ENCODE measurements at places on chromosomes 4 and X.

GRCh38 chr4:177579649-177580048 lies 137.4 kb upstream of the AGA start:
- DNase-seq: no peak

DNA sequence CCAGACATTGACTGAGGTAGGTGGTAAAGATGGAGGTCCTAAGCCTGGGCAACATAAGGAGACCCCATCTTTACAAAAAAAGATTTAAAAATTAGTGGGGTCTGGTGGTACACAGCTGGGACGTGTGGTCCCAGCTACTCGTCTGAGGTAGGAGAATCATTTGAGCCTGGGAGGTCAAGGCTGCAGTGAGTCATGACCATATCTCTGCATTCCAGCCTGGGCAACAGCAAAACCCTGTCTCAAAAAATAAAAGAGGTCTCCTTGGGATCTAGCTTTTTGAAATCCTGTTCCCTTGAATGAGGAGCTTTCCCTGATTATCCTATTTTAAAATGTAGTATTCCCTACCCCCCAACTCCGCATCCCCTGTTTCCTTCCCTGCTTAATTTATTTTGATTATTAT lies 78.7 kb upstream of the OGT start:
- DNase-seq: peak; percentile 34

- no peak for DNase-seq
Observed at GRCh38 chr4:121454251-121454979, 73.6 kb upstream of the QRFPR start.

DNA sequence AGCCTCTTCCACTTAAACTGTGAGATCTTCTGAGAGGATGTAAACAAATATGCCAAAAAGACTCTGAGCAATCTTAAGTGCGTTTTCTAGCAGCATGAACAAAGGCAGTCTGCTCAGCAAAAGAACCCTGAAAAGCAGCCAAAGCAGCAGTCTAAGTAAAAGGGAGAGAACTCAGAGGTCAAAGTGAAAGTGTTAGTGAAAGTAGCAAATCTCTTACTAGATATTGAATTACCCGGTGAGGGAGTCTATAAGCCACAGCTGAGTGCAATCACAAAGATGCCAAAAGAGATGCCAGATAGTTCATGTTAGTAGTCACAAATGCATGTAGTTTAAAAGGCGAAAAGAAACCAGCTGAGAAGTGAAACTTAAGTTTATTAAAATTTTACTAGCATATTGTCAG lies 7.9 kb upstream of the GNRHR start:
- DNase-seq: peak; percentile 16

GRCh38 chrX:84240848-84241565 lies 53.0 kb upstream of the RPS6KA6 start:
- peak; percentile 41 for DNase-seq

DNA sequence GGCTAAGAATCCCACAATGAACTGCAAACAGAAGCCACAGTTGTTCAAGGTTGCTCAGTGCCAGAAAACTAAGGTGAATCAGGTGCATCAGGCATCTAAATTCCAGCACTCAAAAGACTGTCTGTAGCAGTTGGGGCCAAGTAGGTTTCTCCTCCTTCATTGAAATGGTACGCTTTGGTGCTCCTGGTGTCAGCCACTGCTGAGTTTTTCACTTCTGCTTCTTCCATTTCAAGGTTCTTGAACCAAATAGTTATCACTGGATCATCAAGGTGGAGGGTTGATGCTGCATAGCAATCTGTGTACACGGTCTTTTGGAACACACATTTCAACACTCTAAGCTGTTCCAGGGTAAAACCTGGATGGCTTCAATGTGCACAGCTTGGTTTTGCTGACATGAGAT lies 74.4 kb downstream of the TMA16 start:
- DNase-seq: no peak

GRCh38 chr4:150852216-150852615 lies 162.9 kb downstream of the LRBA start:
- DNase-seq: peak; percentile 7

DNA sequence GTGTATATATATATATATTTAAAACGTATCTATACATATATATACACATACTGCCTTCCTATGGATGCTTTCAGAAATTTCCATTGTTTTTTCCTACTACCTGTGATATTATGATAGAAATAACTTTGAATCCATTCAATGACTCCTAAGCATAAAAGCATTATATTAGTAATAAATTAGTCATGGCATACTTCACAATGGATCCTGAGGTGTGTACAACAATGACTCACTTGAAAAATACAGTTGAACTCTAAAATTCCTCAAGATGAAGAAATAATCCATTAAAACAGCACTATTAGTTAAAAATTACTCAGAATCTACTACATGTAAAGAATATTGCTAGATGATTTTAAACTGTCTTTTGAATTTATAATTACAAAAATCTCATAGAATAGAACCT lies 201.1 kb downstream of the STPG2 start:
- no peak for DNase-seq

DNA sequence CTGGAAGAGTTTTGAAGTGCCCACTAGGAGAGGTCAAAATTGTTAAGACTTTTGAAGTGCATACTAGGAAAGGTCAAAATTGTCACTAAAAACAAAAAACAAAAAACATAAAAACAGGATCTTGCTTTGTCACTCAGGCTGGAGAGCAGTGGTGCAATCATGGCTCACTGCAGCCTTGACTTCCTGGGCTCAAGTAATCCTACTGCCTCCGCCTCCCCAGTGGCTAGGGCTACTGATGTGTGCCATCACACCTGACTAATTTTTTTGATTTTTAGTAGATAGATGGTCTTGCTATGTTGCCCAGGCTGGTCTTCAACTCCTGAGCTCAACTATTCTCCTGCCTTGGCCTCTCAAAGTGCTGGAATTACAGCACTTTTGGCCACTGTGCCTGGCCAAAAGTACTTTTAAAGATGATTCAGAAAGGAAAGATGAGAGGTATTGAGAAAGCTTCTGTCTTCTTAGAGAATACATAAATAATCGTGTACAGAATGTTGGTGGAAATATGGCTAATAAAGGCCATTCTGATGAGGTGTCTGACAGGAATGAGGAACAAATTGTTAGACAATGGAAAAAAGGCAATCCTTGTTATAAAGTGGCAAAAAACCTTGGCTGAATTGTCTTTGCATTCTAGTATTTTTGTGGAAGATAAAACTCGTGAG lies 43.3 kb upstream of the STX18 start:
- peak; percentile 81 for DNase-seq

DNA sequence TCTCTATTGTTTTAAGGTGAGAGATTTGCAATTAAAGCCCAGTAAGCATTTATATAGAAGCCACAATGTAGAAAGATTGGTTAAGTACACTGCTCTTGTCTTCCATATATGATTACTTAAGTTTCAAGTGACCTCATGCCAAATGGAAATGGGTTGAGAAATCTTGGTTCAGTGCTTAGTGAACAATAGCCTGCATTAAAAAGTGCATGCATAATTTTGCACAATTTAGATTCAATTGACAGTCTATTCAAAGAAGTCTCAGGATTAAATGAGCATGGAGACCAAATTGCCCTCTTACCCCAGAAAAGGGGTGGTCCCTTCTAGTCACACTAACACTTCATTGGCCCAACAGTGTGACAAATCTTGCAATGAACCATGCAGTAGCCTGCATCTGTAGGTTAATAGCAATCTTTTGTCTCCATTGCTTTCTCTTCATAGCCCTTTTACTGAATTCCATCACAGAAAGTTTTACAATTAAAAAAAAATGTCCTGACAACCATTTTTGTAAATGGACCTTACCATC lies 93.6 kb downstream of the HHIP start:
- no peak for DNase-seq

DNA sequence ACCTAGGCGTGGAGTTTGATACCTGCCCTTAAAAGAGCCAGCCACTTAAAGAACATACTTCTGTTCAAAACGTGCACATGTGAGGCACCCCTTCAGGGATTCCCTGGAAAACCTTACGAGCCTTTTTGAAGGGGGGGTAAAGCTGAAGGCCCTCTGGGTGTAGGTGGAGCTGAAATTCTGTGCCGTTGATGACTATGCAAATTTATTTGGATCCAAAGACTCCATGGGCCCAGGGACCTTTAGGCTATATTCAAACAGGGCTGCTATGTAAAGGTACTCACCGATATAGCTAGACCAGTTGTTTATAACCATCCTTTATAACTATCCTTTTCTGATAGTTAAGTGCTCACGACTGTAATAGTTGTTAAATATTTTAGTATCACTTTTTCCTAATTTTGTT lies 40.3 kb upstream of the NFXL1 start:
- no peak for DNase-seq

DNA sequence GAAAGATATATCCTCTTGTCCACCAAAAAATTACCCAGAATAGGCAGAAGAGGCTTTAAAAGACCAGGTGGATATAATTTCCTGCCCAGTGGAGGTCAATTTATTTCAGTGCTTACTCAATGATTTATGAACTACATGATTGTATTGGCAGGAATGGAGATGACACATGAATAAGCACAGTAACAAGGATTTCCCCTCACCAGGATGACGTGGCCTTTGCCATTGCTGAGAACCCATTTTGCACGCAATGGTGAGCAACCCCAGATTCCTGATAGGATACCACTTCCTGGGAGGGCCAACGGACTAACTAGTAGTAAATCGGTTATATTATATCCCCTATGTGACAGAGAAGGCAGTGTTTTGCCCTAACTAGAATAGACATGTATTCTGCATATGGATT lies 11.6 kb upstream of the TTC29 start:
- peak; percentile 94 for DNase-seq

GRCh38 chrX:40207626-40208025 lies 109.9 kb upstream of the BCOR start:
- DNase-seq: peak; percentile 37

DNA sequence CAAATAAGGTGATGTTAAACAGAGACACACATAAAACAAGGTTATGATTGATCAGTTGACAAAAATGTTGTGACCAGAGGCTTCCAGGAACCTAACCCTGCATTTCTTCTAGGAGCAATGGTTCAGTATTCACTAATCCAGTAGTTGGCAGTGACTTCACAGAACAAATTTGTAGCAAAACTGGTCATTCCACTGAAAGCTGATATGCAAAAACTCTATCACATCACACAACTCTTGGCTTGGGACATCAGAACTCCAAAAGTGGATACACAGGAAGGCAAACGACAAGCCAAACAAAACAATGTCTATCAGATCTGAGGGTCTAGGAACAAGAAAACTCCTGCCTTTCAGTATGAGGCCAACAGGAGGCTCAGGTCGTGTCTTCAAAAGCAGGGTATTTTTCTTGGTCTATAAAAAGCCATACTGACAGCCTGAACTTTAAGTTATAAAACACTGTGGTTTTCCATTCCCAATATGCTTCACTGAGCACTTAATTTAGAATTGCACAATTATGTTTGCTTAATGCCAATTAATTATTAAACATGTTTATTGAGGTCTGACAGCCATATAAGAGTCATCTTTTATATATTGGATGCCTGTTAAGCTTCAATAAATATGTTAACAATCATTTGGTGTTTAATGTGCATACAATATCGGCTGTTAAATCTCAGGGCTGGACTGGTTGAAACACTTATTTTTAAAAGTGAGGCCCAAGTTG lies 45.6 kb downstream of the SOD3 start:
- DNase-seq: no peak

DNA sequence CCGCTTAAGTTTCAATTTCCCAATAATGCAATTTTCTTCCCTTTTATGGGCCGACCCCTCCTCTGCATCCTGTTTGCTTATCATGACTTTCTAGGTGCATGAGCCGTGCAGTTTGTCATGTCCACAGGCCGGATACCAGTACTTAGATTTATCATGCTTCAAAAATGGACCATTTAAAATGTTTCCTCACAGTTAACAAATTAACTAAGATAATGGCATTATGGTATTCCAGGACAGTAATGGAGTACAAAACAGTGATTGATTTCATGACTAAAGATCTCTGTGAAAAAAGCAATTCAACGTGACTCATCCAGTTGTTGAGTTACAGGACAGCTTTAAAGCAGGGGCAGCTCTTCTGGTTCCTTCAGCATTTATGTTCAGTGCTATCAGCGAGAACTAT lies 23.0 kb downstream of the SNX25 start:
- DNase-seq: peak; percentile 7

- DNase-seq: no peak
Observed at GRCh38 chrX:78496483-78496882, 162.6 kb downstream of the RTL3 start.

DNA sequence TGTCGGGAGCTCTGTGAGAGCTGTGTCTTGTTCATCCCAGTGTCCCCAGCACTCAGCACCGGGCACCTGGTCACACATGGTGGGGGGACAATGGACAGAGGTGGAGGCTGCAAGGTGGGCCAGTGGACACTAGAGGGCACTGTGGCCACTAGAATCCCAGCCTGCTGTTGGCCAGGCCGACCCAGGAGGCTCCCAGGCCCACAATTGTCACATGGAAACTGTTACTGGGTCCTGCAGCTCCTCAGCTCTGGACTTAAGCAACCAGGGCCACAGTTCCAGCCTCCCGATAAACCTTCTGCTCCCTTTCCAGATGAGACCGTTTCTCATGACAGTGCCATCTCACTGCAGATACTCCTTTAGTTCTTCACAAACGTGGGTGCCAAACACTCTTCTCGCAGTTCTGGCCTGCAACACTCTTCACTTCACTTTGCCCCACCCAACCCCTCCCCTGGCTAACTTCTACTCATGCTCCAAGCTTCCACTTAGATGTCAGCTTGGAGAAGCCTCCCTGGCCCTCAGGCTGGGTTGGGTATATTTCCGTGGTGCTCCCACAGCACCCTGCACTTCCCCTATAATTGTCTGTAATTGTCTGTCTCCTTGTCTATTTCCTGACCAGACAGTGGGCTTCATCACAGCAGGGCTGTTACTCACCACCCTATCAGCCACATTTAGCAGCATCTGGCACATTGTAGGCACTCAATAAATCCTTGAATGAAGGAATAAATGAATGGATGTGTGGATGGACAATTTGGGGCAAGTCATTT lies 3.5 kb upstream of the IQSEC2 start:
- DNase-seq: peak; percentile 34

DNA sequence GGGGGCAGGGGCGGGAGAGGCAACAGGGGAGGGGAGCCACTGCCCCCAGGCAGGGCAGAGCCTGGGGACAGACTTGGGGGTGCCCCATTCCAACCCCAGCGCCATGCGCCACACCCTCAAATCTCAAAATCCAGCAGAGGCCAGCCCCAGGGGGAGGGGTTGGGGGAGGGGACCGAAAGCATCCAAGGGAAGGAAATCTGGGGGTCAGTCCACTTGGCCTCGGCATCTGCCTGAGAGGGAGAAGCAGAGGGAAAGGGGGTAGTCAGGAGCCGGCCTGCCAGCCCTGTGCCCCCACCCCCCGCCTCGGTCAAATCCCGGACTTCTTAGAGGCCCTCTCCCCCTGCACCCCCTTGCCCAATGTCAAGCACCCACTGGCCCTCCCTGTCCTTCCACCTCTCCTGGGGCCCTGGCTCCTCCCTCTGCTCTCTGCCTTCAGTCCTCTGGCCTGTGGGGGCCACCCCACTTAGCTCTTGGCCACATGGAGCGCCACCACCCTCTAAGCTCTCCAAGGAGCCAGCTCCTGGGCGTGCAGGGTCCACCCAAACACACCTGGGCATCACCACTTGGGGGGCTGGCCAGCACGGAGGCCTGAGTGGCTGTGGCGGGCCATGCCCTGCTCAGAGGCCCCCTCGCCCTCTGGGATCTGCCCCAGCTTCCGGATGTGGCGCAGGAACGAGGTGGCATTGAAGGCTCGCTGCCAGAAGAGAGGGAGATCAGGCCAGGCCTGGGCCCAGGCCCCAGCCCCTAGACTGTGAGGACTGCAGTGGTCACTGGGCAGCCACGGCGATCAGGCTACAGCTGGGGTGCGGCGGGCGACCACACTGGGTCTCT lies 3.5 kb downstream of the PNCK start:
- DNase-seq: no peak

- DNase-seq: peak; percentile 21
Observed at GRCh38 chrX:3191201-3191600, 149.9 kb downstream of the ARSF start.

- no peak for DNase-seq
Observed at GRCh38 chr4:36385951-36386571, 104.6 kb downstream of the DTHD1 start.

All from EL (cell line).